ENCODE measurements at places on chromosomes 11 and 22.

DNA sequence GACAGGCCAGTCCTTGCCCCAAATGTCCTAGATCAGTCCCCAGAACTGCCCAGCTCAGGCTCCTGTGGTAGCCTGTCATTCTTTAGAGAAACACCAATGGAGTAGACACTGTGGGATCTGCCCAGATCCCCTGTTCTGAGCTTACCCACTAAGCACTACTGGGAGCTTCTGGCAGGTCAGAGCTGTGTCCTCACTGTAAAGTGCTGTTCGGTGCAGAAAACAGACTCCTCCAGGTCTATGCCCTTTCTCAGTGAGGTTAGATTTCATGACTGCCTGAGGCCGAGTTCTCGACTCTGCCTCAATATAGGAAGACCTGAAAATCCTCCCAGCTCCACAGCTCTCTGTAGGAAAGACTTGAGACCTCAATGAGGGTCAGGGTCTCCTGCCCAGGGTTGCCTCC lies 67.5 kb upstream of the IGLL5 start:
- no peak for DNase-seq

DNA sequence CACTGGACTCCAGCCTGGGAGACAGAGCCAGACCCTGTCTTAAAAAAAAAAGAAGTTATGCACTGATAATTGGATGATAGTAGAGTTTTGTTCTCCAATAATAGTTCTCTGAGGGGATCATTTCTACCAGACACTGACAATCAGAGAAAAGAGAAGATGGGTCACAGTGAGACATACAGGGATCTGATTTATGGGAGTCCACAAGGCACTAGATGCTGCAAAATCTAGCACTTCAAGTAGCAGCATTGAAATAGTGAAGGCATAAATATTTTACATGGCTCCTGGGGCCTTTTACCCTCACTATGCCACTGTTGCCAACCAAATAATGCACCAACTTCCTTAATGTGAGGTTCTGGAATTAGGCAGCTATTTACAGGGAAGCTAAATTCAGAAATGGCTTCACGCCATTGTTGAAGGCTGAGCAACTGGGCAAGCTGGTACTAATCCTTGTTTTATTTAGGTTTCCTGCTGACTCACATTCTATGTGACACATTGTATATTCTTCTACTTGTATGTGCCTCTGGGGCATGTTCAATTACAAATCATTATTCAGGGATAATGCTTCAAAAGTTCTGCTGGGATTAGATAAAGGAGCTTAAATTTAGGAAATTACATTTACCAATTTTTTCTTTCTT lies 38.2 kb upstream of the ABTB2 start:
- DNase-seq: no peak

- no peak for DNase-seq
Measured at GRCh38 chr11:107856981-107857517, 1.5 kb downstream of the SLC35F2 start.

DNA sequence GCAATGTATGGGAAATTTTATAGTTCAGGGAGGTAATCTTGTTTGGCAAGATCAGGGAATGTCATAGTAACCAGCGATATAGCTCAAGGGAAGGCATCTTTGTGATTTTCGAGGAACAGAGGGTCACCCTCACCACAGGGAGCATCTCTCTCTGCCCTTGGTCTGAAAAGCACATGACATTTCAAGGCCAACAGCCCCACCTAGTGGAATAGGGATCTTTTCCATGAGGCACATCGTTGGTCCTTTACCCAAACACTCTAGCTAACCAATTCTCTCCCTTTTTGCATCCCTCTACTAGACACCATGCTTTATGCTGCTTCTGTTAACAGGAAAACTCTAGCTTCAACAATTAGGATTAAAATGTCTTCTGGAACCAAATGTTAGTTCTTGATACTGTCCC lies 179.0 kb downstream of the GRM5 start:
- no peak for DNase-seq

DNA sequence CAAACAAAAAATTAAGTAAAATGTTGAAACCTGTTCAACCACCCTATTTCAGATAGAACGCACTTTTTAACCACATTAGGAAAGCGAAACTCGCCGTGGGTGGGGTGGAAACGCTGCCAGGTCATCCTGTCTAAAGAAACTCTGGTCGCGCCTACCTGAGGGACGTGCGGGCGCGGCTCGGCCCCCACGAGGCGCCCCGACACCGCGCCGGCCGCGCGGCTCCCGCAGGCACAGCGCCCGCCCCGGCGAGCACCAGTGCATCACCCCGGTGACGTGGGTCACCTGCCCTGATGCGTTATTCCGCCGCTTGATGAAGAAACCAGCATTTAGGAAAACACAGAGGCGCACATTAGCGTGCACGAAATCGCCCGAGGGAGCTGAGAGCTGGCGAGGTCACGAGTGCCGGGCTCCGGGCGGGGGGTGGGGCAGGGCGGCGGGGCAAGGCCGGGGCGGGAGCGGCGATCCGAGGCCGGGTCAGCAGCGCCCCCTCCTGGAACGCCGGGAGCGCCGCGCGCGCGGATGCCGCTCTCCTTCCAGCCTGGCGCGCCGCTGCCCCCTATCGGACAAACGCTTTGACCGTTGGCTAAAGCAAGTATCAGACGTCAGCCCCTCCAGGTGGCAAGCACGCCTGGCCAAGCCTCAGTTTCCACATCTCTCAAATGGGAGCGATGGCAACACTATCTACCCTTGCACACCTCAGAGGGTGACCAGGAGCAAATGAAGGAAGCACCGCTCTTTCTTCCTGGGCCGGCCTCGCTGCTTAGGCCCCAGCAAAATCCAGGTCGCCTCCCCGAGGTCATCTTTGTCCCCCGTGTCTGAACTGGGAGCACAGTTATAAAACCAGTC lies 15.7 kb upstream of the SNX32 start:
- DNase-seq: peak; percentile 93

DNA sequence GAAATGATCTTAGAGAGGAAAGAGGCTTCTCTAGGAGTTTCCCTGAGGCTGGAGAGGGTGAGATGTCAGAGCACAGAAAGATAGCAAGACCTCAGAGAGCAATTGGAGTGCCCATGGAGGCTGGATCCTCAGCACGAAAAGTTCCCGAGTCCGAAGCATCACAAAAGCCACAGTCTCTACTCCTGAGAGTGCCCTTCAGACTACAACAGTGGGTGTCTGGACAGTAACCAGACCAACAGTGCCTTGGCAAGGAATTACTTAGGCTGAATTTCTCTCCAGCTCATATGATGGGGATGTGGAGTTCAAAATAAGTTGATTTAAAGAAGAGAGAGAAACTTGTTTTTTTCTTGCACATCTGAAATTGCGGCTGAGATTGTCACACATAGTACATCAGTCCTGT lies 31.9 kb upstream of the PSMA1 start:
- no peak for DNase-seq

DNA sequence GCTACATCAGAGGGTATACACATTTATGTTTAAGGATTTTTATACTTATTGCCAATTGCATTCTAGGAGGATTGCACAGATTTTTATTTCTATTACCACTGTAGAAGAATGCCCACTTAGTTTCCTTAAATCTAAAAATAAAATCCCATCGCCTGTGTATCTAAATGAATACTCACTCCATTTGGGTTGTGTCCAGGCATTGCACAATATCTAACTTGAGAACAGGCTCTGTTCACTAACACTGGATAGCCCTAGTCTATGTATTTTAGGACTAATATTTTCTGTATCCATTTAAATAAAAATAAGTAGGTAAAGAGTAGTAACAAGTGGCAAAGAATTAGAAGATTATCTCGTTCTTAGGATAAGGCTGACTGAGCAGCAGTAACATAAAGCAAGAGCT lies 4.1 kb downstream of the C11orf52 start:
- no peak for DNase-seq

DNA sequence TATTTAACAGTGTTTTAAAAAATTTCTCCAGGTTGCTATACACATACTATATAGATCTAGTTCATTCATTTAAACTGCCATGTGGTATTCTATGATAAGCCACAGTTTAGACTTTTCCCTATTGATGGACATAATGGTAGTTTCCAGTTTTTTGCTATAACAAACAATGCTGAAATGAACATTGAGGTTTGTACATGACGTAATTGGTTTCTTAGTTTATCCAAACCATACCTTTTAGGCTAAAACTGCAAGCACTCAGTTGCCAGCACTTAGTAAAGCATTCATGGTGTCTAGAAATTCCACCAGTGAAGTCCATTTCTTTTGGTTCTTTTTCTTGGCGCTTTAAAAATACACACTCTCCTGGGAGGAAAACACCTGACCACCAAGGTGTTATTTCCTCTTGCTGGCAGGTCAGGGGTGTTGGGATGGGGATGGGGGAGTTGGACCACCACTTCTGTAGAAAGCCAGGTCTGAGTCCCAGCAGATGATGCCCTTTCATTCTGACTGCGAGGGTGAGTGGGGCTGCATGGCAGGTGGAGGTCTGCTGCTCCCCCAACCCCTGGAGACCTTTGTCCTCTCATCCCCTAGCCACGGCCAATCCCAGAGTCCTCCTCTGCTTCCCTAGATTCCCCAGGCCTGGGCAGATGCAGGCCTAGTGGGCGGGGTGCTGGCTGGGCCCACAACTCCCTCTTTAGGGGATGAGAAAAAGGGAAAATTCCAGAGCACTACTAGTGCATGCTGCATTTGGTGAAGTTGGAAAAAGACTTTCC lies 41.1 kb downstream of the C11orf91 start:
- no peak for DNase-seq

DNA sequence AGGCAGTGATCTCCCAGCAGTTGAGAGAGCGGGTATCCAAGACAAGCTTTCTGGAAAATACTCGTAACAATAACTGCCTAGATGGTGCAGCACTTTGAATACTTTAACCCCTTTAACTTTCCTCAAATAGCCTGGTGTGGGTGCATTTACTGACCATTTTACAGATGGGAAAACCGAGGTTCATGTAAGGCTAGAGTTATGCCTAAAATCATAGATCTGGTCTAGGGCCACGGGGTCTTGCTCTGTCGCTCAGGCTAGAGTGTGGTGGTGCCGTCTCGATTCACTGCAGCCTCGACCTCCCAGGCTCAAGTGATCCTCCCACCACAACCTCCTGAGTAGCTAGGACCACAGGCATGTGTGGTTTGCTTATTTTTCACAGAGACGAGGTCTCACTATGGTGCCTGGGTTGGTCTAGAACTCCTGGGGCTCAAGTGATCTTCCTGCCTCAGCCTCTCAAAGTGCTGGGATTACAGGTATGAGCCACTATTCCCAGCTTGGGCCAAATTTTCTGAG lies 269.2 kb upstream of the SYN3 start:
- DNase-seq: no peak

GRCh38 chr11:86395061-86395551 lies 20.4 kb downstream of the CCDC81 start:
- no peak for DNase-seq

DNA sequence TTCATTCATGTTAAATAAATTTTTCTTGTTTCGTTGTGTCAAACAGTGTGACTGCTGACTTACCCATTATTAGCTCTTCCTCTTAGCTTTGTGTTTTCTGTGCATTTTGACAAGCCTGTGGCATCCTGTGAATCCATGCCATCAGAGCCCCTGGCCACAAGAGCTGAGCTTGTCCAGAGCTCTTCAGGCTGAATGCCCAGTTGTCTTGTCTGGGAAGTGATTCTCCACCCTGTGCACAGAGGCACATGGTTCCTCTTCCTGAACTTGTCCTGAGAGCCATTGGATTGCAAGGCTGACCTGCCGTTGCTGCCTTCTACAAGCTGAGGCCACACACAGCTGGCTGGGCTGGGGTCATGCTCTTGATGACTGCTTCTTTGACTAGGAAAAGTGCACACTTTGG lies 64.1 kb downstream of the PPP6R3 start:
- no peak for DNase-seq

- no peak for DNase-seq
Measured at GRCh38 chr11:46381819-46382645, 563 bp downstream of the MDK start.

DNA sequence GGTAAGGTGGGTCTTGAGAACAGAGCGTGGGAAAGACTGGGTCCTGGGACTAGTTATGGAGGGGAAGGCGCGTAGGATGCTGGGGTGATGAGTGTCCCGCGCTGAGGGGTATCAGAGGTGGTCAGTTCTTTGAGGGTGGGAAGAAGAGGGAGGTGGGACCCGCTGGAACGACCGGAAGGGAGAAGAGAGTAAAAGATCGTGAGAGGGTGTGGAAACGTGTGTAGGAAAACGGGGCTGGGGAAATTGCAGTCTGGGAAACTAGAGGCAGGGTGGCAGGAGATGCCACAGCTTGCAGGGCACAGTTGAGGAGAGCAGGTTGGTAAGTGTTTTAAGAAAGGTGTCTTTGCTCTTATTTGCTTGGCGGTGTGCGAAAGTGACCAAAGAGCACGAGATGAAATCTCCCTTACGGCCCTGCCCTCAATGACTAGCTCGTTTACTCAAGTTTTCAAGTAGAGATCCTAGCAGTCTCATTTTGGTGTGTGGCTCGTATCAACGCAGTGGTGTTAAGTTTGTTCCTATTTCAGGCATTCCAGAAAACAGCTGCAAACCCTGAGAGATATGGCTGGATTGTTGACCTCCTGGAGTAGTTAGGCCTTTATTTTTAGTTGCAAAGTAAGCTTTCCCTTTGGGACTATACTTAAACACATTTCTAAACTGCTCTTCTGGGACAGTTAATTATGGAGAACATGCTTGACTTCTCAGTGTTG lies 615 bp downstream of the STT3A start:
- no peak for DNase-seq

- no peak for DNase-seq
Measured at GRCh38 chr22:24894220-24894975, 52.1 kb downstream of the LHFPL7 start.

DNA sequence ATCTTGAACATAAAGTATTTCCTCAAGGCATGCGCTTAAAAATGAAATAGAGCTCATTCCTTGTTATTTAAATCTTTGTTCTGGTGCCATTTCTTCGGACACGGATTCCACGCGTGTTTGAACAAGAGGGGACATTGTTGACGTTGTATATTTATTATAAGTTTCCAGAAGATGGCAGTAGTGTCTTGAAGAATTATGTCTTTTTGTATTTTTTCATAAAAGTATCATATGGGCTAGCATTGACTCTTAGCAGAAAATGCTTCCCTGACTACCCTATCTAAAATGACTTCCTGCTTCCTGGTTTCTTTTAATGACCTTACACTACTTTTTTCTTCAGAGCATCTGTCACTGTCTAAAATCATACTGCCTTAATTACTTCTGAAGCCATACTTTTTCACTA lies 20.4 kb downstream of the BIRC2 start:
- DNase-seq: no peak

DNA sequence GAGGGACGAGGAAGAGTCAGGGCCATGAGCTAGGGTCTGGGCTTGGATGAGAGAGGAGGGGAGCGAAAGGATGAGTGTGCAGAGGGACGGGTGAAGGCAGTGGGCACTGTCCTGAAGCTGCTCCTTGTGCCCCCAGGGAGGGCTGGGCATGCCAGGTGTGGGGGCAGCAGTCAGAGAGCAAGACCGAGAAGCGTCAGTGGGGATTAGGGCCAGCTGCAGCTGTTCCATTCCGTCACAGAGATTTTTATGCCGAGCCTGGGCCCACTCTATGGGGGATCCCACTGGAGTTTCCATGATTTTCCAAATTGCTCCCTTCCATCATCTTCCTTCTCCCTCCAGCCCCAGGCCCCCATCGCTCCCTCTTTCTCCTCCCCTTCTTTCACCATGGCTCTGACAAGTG lies 93.2 kb downstream of the NECTIN1 start:
- DNase-seq: no peak

GRCh38 chr11:132429685-132430084 lies 1059.3 kb downstream of the NTM start:
- DNase-seq: no peak

- DNase-seq: no peak
Measured at GRCh38 chr22:11628651-11629511, 3899.1 kb upstream of the OR11H1 start.
